ENCODE measurements at places on chromosomes 6 and 20. TPM values are rescaled to one million over a fixed set of nuclear protein-coding genes. Genes with fewer than 3 reads are reported as not detected.
A peak's percentile ranks its signal among the peaks of the same experiment; 100 is the strongest.

DNA sequence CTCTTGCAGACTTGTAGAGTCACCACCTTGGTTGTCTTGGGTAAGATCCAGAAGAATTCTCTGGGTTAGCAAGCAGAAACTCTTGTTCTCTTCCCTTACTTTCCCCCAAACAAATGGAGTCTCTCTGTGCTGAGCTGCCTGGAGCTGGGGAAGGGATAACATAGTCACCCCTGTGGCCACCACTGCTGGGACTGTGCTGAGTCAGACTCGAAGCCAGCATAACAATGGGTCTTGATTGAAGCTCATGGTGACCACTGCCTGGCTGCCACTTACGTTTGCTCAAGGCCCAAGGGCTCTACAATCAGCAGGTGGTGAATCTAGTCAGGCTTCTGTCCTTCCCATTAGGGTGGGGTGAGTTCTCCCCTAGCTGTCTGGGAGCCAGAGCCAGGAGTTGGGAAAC lies 15.4 kb upstream of the ERVFRD-1 start:
- no peak overlapping the region for H3K4me3 ChIP-seq
- no peak overlapping the region for H3K27ac ChIP-seq
- no peak for DNase-seq
- peaks cover 13% of the 10 kb centered on the region for H3K36me3 ChIP-seq
- peaks cover 25% of the 10 kb centered on the region for H3K4me1 ChIP-seq

DNA sequence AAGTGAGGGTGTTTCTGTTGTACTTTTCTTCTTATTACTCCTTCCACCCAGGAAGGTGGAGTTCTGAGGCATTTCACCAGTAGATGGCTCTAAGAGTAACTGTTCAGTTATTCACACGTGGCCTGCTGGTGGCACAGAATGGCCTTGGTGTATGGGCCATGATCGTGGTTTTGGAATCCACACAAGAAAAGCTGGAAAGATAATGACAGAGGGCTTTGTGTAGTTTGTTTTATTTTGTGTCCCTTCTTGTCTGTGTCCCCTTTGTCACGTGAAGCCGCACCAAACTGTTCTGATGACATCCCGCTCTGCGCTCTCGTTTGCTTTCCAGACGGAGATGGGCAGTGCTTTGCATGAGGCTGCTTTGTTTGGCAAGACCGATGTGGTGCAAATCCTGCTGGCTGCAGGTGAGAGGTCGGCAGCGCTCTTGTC lies 93.4 kb downstream of the ANKS1A start:
- no peak for DNase-seq
- H3K4me1 ChIP-seq = peaks cover 17% of the 10 kb centered on the region
- no peak overlapping the region for H3K27ac ChIP-seq
- H3K36me3 ChIP-seq = no peaks in the 10 kb centered on the region

Gene TJAP1
- 47.3 TPM for total RNA-seq

Gene ESR1
- total RNA-seq = not detected

- H3K27ac ChIP-seq = no peak overlapping the region
- H3K36me3 ChIP-seq = peaks cover 16% of the 10 kb centered on the region
- DNase-seq = no peak
Measured at GRCh38 chr6:98946266-98946878, 1.4 kb downstream of the FBXL4 start.

GRCh38 chr6:132209351-132209750 lies 191.9 kb downstream of the MOXD1 start:
- no peak for DNase-seq
- H3K36me3 ChIP-seq = peaks cover 5% of the 10 kb centered on the region
- no peak overlapping the region for H3K27ac ChIP-seq
- peaks cover 4% of the 10 kb centered on the region for H3K4me1 ChIP-seq
- H3K27me3 ChIP-seq = no peaks in the 10 kb centered on the region

Gene SLC26A8
- 0.33 TPM for total RNA-seq

- H3K27me3 ChIP-seq = no peaks in the 10 kb centered on the region
- no peaks in the 10 kb centered on the region for H3K36me3 ChIP-seq
- DNase-seq = no peak
- no peaks in the 10 kb centered on the region for H3K4me1 ChIP-seq
Measured at GRCh38 chr6:148935705-148936435, 189.0 kb downstream of the UST start.

Gene CALHM6
- total RNA-seq = 4.6 TPM

GRCh38 chr20:61306937-61307475 lies 54.9 kb downstream of the CDH4 start:
- H3K4me1 ChIP-seq = peaks cover 26% of the 10 kb centered on the region
- no peak for DNase-seq
- H3K27ac ChIP-seq = peak overlapping the region; percentile 28
- H3K4me3 ChIP-seq = no peak overlapping the region

Gene COMMD7
- 65.3 TPM for total RNA-seq

GRCh38 chr6:109166673-109167072 lies 71.4 kb downstream of the CEP57L1 start:
- no peak for DNase-seq
- H3K4me3 ChIP-seq = no peak overlapping the region
- peaks cover 9% of the 10 kb centered on the region for H3K4me1 ChIP-seq
- H3K27me3 ChIP-seq = no peaks in the 10 kb centered on the region

DNA sequence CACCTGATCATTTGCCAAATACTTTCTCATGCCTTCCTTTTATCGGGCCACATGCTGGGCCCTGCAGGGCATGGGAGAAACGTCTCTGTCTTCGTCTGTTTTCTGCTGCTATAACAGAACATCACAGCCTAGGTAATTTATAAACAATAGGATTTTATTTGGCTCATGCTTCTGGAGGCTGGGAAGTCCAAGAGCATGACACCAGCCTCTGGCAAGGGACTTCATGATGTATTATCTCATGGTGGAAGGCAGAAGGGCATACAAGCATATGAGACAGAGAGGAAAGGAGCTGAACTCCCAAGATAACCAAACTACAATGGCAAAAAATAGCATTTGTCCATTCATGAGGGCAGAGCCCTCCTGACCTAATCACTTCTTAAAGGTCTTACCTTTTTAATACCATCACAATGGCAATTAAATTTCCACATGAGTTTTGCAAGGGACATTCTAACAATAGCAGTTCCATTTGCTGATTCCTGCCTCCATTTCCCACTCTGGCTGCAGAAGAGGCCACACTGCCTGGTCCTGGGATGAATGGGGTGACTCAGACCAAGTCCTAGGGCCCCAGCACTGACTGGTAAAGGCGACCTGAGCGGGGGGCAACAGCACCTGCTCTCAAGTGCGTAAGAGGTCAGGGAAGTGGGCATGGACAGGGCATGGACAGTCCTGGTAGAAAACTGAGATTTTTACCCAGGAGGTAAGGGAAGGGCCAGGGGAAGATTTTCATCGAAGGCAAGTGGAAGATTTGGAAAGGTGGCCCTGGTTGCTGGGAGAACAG lies 5.1 kb upstream of the ZBP1 start:
- no peaks in the 10 kb centered on the region for H3K27me3 ChIP-seq
- peaks cover 4% of the 10 kb centered on the region for H3K4me1 ChIP-seq
- no peak for DNase-seq
- no peak overlapping the region for H3K27ac ChIP-seq
- no peaks in the 10 kb centered on the region for H3K36me3 ChIP-seq

Gene OR12D3
- total RNA-seq = not detected

Gene TINAG
- total RNA-seq = not detected

Gene OOEP
- not detected for total RNA-seq

GRCh38 chr6:54491431-54491830 lies 183.2 kb downstream of the TINAG start:
- no peaks in the 10 kb centered on the region for H3K4me1 ChIP-seq
- no peak overlapping the region for H3K4me3 ChIP-seq
- no peaks in the 10 kb centered on the region for H3K27me3 ChIP-seq
- DNase-seq = no peak

DNA sequence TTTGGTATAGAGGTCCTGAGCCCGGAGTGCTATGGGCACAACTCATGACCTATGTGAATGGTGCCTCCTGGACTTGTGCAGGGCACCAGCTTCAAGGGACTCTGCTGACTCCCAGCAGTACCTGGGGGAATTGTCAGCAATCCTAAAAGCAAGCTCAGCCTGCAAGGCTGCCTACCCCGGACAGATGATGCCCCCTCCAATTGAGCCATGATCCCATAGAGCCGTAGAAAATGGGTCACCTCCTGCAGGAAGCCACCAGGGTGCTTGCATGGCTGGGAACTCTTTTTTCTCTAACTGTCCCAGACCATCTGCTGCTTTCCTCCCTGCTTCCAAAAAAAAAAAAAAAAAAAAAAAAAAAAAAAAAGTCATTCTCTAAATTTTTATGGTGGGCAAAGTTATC lies 12.9 kb upstream of the PRND start:
- no peaks in the 10 kb centered on the region for H3K36me3 ChIP-seq
- H3K4me3 ChIP-seq = no peak overlapping the region
- peaks cover 8% of the 10 kb centered on the region for H3K4me1 ChIP-seq
- H3K27me3 ChIP-seq = peaks cover 9% of the 10 kb centered on the region
- DNase-seq = no peak

DNA sequence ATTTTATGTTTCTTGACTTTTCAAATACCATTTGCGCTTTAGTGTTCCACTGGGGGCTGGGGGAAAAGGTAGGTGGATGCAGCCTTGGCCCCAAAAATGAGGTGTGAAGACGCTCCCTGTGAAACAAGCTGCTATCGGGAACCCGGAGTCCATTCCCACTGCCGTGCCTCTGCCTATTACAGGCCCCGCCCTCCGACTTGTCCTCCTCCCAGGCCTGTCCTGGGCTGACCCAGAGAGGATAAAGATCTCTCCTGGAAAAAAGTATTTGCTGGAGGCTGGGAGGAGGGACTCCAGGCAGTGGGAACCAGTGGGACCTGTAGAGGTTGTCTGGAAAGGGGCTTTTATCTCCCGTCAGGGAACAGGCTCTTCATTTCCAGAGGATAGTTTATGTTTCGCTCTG lies 215.0 kb downstream of the SLC24A3 start:
- H3K36me3 ChIP-seq = no peaks in the 10 kb centered on the region
- peaks cover 28% of the 10 kb centered on the region for H3K27me3 ChIP-seq
- DNase-seq = no peak
- no peaks in the 10 kb centered on the region for H3K4me1 ChIP-seq
- H3K27ac ChIP-seq = no peak overlapping the region

GRCh38 chr6:33995309-33996119 lies 150.4 kb downstream of the GRM4 start:
- no peaks in the 10 kb centered on the region for H3K36me3 ChIP-seq
- no peak overlapping the region for H3K27ac ChIP-seq
- no peak overlapping the region for H3K4me3 ChIP-seq

DNA sequence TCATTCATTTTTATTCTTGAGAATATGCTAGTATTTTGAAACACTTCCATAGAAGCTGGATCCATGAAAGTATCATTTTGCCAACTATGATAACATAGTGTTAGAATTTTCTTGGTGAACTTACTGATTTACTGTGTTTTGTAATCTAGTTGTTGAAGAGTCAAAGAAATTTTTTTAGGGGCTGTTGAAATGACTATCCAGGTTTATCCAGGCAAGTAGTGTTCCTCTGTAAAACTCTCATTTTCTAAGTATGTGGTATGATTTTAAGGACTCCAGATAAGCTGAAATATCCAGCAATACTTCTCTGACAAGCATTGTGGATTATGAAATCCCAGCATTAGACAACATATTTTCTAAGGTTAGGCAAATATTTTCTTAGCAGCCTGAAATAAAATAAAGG lies 95.9 kb downstream of the GRIK2 start:
- H3K27me3 ChIP-seq = no peaks in the 10 kb centered on the region
- no peaks in the 10 kb centered on the region for H3K4me1 ChIP-seq
- H3K36me3 ChIP-seq = no peaks in the 10 kb centered on the region
- DNase-seq = no peak

Gene WFDC2
- 7.4 TPM for total RNA-seq

GRCh38 chr20:38874460-38875174 lies 51.6 kb upstream of the FAM83D start:
- H3K36me3 ChIP-seq = no peaks in the 10 kb centered on the region
- no peak overlapping the region for H3K4me3 ChIP-seq

DNA sequence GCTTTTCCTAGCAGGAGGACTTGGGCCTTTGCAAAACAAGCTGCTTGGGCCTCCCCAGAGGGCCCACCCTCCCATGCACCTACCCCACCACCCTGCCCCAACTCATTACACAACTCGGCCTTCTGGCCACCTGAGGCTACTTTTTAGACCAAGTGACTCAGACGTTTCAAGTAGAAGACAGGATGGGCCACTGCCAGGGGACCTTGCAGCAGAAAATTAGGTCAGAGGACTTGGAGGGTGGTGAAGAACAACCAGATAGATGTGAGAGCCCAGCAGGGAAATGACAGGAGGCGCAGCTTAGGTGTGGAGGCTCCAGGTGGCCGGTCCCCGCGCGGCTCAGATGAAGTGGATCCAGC lies 1.4 kb downstream of the PPP1R3D start:
- H3K27me3 ChIP-seq = peaks cover 4% of the 10 kb centered on the region
- H3K27ac ChIP-seq = peak overlapping the region; percentile 13
- H3K4me1 ChIP-seq = peaks cover 47% of the 10 kb centered on the region
- H3K36me3 ChIP-seq = no peaks in the 10 kb centered on the region
- DNase-seq = no peak

DNA sequence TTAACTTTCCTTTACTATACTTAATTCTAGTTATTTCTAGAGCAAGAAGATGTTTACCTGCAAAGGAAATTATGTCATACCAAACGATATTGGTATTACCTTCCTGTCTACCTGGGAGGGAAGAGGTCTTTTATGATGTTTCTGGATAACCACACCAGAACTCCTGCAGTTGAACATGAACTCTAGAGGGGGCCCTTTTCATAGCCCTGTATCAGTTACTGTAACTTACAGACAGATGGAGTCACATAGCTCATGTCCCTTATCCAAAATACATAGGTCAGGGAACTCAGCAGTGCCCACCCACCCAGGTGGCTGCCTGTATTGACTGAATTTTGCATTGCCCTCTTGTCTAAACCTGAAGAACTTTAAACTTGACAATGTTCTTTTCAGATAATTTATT lies 35.1 kb upstream of the MYL9 start:
- no peak for DNase-seq
- peaks cover 11% of the 10 kb centered on the region for H3K36me3 ChIP-seq
- no peak overlapping the region for H3K27ac ChIP-seq
- H3K4me3 ChIP-seq = no peak overlapping the region
- no peaks in the 10 kb centered on the region for H3K4me1 ChIP-seq

- H3K36me3 ChIP-seq = no peaks in the 10 kb centered on the region
- no peaks in the 10 kb centered on the region for H3K27me3 ChIP-seq
- H3K27ac ChIP-seq = no peak overlapping the region
- no peak for DNase-seq
- H3K4me1 ChIP-seq = peaks cover 57% of the 10 kb centered on the region
- no peak overlapping the region for H3K4me3 ChIP-seq
Measured at GRCh38 chr6:167858086-167858591, 31.4 kb downstream of the AFDN start.
